ENCODE measurements at places on chromosomes 4 and X. TPM values are rescaled to one million over a fixed set of nuclear protein-coding genes. Genes with fewer than 3 reads are reported as not detected.

- H3K27ac ChIP-seq: no peak overlapping the region
- H3K4me1 ChIP-seq: no peaks in the 10 kb centered on the region
- no peaks in the 10 kb centered on the region for H3K27me3 ChIP-seq
- DNase-seq: no peak
Measured at GRCh38 chr4:118991686-118992085, 103.0 kb downstream of the SYNPO2 start.

DNA sequence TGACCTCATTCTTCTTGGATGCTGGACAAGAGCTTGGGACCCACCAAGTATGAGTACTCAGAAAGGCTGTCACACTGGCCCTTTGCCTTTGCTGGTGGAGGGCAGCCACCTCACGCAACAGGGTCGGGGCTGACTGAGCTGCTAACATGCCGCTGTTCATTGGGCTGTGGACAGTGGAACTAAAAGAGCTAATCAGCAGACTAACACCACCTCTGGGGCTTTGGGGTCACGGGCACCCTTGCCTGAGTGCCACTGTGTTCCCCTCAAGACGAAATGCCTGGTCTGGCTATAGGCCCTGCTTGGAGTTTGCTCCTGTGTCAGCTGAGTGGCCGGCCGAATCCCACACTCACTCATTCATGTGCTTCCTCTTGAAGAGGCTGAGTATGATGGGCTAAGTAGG lies 559.6 kb downstream of the SPRY1 start:
- H3K4me3 ChIP-seq: no peak overlapping the region
- no peaks in the 10 kb centered on the region for H3K27me3 ChIP-seq
- no peaks in the 10 kb centered on the region for H3K4me1 ChIP-seq

Gene HHIP
- total RNA-seq: 19.3 TPM

DNA sequence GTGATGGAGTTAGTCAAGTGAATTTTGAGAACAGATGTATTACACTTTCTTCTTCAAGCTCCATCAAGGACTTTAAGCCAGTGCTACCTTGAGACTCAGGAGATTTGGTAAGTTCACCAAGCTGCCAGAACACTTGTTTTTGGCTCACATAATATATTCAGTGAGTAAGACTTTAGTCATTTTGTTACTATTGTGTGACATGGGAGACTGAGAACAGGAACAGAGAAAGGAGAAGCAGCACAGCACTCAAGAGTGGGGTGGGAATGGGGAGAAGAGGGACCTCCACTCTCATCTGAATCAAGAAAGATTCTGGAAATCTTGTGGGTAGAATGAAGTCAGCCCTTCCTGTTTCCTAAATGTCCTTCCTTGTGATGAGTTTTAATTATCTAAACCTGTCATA lies 87.3 kb upstream of the TET2 start:
- peaks cover 6% of the 10 kb centered on the region for H3K4me1 ChIP-seq
- no peaks in the 10 kb centered on the region for H3K27me3 ChIP-seq
- H3K27ac ChIP-seq: no peak overlapping the region
- no peak for DNase-seq
- no peak overlapping the region for H3K4me3 ChIP-seq

DNA sequence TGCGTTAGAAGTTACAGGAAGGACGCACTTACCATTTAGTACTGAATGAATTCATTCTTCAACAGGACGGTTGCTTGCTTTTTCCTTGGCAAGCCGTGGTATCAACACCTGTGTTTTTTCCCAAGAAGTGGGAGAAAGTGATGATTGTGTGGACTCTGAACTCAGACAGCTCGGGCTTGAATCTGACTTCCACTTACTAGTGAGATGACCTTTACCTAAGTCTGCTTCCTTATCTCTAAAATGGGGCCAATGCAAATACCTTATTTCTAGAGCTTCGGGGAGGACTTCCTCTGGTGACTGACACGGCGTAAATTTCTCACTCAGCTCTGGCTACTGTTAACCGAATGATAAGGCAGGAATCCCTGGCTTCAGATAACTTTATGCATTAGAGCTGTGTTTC lies 146.8 kb upstream of the RBPJ start:
- H3K27ac ChIP-seq: no peak overlapping the region
- H3K4me3 ChIP-seq: no peak overlapping the region
- DNase-seq: no peak
- no peaks in the 10 kb centered on the region for H3K4me1 ChIP-seq
- H3K27me3 ChIP-seq: no peaks in the 10 kb centered on the region

Gene OTUD6A
- not detected for total RNA-seq

Gene F11
- total RNA-seq: 7.2 TPM

Gene FAM114A1
- 33.2 TPM for total RNA-seq

Measured in upper lobe of left lung (tissue), 6 donors.